ENCODE measurements at places on chromosomes 7 and 10. TPM values are rescaled to one million over a fixed set of nuclear protein-coding genes. Genes with fewer than 3 reads are reported as not detected.

The H2BK1 gene
- not detected for total RNA-seq

DNA sequence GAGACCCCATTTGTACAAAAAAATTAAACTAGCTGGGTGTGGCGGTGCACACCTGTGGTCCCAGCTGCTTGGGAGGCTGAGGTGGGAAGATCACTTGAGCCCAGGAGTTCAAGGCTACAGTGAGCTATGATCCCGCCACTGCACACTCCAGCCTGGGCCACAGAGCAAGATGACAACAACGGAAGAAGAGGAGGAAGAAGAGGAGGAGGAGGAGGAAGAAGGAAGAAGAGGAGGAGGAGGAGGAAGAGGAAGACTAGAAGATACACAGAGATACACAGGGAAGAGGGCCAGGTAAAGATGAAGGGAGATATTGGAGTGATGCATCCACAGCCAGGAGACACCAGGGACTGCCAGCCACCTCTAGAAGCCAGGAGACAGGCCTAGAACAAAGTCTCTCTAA is 75.7 kb upstream of the PTER start:
- no peaks in the 10 kb centered on the region for H3K36me3 ChIP-seq
- no peaks in the 10 kb centered on the region for H3K27me3 ChIP-seq
- no peak overlapping the region for H3K4me3 ChIP-seq
- no peak overlapping the region for H3K27ac ChIP-seq
- H3K4me1 ChIP-seq = no peaks in the 10 kb centered on the region

- no peaks in the 10 kb centered on the region for H3K27me3 ChIP-seq
- no peaks in the 10 kb centered on the region for H3K36me3 ChIP-seq
- no peaks in the 10 kb centered on the region for H3K4me1 ChIP-seq
- H3K27ac ChIP-seq = no peak overlapping the region
Measured at GRCh38 chr10:103475437-103475836, 3.6 kb downstream of the CALHM3 start.

- H3K36me3 ChIP-seq = no peaks in the 10 kb centered on the region
- H3K4me1 ChIP-seq = no peaks in the 10 kb centered on the region
- DNase-seq = peak; percentile 45
- peak overlapping the region; percentile 6 for H3K4me3 ChIP-seq
- no peaks in the 10 kb centered on the region for H3K27me3 ChIP-seq
- peak overlapping the region; percentile 56 for H3K27ac ChIP-seq
Measured at GRCh38 chr7:134891262-134891695, 95.0 kb upstream of the AGBL3 start.

DNA sequence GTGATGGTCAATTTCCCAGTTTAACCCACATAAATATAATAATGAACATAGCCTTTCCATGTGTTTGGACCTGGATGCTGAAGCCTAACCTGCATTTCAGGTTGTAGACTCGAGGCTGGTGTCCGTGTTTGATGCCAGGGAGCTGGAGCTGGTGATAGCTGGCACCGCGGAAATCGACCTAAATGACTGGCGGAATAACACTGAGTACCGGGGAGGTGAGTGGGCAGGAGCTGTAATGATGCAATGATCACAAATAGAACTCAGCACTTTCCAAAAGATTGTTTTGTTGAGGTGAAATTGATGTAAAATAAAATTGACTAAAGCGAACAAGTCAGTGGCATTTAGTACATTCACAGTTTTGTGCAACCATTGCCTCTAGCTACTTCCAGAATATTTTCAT is 30.8 kb upstream of the STK17A start:
- no peaks in the 10 kb centered on the region for H3K4me1 ChIP-seq
- DNase-seq = no peak
- no peak overlapping the region for H3K4me3 ChIP-seq
- H3K36me3 ChIP-seq = no peaks in the 10 kb centered on the region
- no peaks in the 10 kb centered on the region for H3K27me3 ChIP-seq

The CNNM1 gene
- 0.27 TPM for total RNA-seq

GRCh38 chr10:93378997-93379730 is 103.0 kb downstream of the MYOF start:
- H3K4me3 ChIP-seq = no peak overlapping the region
- peaks cover 3% of the 10 kb centered on the region for H3K36me3 ChIP-seq
- H3K27me3 ChIP-seq = no peaks in the 10 kb centered on the region
- H3K27ac ChIP-seq = no peak overlapping the region

The DOCK4 gene
- 11.1 TPM for total RNA-seq

- DNase-seq = no peak
- no peak overlapping the region for H3K4me3 ChIP-seq
- no peaks in the 10 kb centered on the region for H3K36me3 ChIP-seq
- H3K27me3 ChIP-seq = no peaks in the 10 kb centered on the region
Measured at GRCh38 chr7:143042159-143042789, 9.9 kb upstream of the OR6V1 start.

GRCh38 chr7:28405662-28406061 is 6.7 kb upstream of the CREB5 start:
- peaks cover 4% of the 10 kb centered on the region for H3K4me1 ChIP-seq
- peaks cover 25% of the 10 kb centered on the region for H3K27me3 ChIP-seq
- H3K36me3 ChIP-seq = no peaks in the 10 kb centered on the region

DNA sequence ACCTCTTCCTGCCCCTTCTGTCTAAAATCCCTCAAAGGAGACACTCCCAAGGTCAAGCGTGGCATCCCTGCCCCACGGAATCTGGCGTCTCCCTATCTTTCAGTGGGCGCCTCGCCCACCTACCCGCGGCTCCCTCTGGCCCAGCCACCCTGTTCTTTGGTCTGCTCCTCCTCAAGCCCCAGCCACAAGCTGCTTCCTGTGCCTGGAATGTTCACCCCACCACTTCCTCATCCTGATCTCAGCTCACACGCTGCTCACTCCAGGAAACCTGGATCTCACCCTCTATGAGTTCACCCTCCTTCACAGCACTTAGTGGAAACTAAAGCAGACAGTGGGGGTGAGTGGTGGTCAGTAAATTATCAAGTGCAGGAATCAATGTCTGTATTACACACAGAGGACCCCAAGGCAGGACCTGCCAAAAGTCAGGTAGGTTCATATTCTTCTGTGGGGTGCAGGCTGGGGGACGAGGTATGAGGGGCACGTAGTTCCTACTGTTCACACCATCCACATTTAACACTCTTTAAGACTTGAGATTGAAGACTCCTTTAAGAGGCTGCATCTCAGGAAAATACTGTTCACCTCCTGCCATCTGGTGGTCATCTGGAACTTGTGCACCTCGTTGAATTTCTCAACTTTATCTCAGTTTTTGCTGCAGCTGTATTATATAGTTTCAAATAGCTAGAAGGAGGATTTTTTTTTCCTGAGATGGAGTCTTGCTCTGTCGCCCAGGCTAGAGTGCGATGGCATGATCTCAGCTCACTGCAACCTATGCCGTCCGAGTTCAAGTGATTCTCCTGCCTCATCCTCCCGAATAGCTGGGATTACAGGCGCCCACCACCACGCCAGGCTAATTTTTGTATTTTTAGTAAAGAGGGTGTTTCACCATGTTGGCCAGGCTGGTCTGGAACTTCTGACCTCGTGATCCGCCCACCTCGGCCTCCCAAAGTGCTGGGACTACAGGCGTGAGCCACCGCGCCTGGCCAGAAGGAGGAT is 166.6 kb downstream of the ARHGAP21 start:
- H3K36me3 ChIP-seq = no peaks in the 10 kb centered on the region
- H3K27ac ChIP-seq = no peak overlapping the region
- DNase-seq = peak; percentile 35
- H3K27me3 ChIP-seq = no peaks in the 10 kb centered on the region

DNA sequence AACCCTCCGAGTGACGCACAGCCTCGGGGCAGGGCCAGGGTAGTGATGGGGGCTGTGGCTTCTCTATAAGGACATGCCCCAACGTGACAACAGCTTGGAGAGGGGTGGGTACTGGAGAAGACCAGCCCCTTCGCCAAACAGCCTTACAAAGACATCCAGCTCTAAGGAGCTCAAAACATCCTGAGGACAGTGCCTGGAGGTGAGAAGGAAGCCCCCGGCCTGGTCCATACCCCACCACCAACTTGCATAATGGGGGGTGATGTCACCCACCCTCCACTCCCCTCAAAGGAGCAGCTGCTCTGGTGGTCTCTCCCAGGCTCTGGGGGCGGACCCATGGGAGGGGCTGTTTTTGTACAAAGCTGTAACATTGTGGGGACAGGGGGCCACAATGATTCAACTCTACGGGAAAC is 15.1 kb downstream of the PRSS2 start:
- H3K27me3 ChIP-seq = no peaks in the 10 kb centered on the region
- H3K27ac ChIP-seq = no peak overlapping the region
- no peaks in the 10 kb centered on the region for H3K36me3 ChIP-seq
- DNase-seq = no peak
- no peaks in the 10 kb centered on the region for H3K4me1 ChIP-seq

The GPR15LG gene
- 515 TPM for total RNA-seq

The CYP2C19 gene
- total RNA-seq = 1.9 TPM

DNA sequence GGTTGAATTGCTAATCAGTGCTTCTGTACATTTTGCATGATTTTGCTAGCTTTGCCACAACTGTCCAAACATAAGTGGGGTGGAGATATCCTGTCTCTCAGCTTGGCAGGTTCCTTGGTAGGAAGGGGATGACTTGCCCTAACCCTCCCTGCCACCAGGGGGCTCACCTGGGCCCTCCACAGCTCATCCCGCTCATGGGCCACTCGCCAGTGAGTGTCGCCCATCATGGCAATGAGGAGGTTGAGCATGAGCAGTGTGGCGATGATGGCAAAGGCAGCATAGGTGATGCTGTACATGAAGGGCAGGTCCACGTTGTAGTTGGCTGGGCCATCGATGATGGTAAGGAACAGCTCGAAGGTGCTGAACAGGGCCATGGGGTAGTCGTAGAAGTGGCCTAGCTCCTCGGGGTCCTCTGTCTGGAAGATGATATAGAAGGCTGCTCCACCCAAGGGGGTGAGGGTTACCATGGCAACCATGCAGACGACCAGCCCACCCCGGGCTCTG is 12.2 kb downstream of the TRPV6 start:
- DNase-seq = no peak
- no peaks in the 10 kb centered on the region for H3K36me3 ChIP-seq
- no peak overlapping the region for H3K27ac ChIP-seq
- H3K4me3 ChIP-seq = no peak overlapping the region

DNA sequence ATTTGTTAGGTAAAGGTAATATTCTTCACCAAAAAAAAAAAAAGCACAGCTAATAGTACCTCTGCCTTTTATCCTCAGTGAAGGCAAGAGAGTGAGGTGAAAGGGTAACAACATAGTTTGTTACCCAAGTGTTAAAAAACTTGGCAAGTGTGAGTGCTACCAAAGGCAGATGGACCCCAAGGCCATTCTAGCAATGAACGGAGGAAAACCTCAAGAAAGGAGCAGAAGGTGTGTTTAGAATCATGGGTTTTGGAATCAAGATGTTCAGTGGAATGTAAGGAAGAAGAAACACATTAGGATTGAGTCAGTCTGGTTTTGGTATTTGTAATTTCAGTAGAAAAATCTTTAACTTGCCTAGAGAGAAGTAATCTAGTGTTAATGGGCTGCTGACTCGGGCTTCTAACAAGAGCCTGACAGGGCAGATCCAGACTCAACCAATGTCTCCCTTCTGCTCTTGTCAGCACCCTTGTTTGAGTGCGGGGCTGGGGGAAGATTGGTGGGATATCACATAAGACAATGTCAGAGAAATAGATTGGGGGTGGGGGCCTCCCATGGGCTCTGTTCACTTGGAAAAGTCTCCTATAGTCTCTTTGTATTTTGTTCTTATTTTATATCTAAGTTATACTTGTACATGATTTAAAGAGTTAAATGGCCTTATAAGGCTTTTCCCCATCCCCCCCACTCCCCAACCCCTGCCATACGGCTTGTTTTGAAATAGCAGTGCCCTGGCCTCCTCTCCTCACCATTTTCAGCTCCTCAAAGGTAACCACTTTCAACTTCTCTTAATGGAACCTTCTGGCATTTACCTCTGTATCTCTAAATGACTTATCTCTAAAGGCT is 44.4 kb downstream of the SCD start:
- no peaks in the 10 kb centered on the region for H3K36me3 ChIP-seq
- H3K4me3 ChIP-seq = no peak overlapping the region
- no peaks in the 10 kb centered on the region for H3K4me1 ChIP-seq
- no peaks in the 10 kb centered on the region for H3K27me3 ChIP-seq

DNA sequence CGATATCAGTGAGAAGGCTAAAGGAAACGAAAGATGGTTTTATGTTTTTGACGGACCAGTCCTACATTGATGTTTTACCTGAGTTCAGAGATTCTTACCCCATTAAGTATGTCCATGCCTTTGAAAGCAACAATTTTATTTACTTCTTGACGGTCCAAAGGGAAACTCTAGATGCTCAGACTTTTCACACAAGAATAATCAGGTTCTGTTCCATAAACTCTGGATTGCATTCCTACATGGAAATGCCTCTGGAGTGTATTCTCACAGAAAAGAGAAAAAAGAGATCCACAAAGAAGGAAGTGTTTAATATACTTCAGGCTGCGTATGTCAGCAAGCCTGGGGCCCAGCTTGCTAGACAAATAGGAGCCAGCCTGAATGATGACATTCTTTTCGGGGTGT is 27.7 kb downstream of the MET start:
- H3K4me1 ChIP-seq = no peaks in the 10 kb centered on the region
- H3K36me3 ChIP-seq = no peaks in the 10 kb centered on the region
- no peak overlapping the region for H3K4me3 ChIP-seq
- H3K27ac ChIP-seq = no peak overlapping the region
- no peaks in the 10 kb centered on the region for H3K27me3 ChIP-seq

DNA sequence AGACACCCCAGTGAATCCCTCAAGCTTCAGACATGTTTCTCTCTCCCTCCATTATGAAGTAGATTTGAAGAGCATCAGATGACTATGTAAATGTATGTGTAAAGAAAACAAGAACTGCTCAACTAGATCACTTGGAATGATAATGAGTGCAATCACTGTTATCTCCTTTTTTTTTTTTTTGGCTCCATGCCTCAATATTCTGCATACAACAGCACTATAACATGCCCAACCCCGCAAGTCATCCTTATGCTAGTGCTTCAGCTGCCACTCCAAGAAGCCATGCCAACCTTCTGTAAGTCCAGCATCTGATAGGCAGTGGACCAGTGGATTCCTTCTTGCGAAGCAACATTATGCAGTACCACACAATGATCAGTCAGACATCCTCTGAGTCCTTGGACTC is 133.7 kb downstream of the TFPI2 start:
- no peak overlapping the region for H3K4me3 ChIP-seq
- H3K27ac ChIP-seq = no peak overlapping the region
- no peak for DNase-seq
- H3K4me1 ChIP-seq = no peaks in the 10 kb centered on the region

DNA sequence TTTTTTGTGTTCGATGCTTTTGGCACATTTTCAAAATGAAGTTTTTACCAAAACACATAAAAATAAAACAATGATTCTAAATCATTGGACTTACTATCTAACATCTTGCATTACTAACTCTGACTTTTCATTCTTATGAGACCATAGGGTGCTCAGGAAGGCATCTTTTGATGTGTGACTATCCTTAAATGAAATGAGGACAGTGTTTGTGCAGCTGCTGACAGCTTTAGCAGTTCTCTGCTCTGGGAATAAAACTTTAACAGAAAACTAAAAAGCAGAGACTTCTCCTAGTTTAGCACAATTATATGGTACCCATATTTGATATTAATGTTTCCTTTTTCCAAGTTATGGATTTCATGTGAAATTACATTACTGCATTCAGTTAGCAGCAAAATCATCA is 471.6 kb downstream of the ARL4A start:
- no peaks in the 10 kb centered on the region for H3K27me3 ChIP-seq
- no peak for DNase-seq
- H3K4me1 ChIP-seq = no peaks in the 10 kb centered on the region
- no peaks in the 10 kb centered on the region for H3K36me3 ChIP-seq

Data from colonic mucosa (tissue), 4 donors.